ENCODE measurements at places on chromosomes 7 and 10. TPM values are rescaled to one million over a fixed set of nuclear protein-coding genes. Genes with fewer than 3 reads are reported as not detected.

DNA sequence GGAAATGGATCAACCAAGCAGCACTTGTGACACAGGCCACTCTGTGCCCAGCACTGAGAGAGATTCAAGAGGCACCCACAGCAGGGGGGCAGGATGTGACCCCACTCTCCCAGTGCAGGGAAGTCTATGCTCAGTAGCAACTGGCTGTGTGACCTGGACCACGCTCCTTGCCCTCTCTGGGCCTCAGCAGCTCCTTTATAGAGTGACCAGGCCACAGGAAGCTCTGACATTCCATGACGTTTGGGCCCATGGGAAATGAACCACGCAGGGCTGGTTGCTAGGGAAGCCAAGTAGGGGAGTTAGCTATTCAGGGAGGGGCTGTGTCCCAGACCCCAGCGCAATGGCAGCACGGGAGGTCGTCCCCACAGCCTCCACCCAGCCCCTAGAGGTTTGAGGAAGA is 232.6 kb downstream of the USP6NL start:
- no peak for DNase-seq

Gene JCAD
- total RNA-seq: 0.26 TPM

DNA sequence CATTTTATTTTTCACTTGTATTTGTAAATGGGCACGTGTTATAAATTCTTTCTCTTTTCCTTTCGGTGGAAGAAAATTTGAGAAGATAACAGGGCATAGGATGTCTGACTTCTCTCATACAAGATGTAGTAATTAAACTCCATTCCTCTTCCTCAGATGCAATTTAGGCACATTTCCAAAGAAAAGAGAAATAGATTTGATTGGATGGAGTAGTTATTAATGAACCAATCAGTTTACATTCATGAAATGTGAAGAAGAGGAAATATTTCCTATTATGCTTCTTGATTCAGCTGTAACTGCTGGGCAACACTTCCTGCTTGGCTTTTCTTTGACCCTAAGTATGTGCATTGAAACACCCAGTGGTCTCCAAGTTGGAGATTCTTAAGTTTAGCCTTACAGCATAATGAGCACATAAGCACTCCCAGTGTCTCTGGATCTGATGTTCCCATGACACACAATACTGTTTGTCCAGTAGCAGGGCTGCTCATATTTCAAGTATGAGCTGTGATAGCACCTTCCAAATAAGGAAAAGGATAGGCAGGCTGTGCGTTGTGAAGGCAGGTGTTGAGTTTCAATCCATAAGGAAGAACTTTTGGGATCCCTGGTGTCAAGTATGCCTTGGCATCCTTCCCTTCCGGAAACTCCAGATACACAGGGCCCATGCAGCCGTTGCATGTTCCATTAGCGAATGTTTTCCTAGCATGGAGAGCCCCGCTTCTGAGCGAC is 33.4 kb upstream of the COBL start:
- DNase-seq: peak; percentile 95

Gene NEBL
- 30.6 TPM for total RNA-seq

Gene TRPV5
- total RNA-seq: not detected

GRCh38 chr7:72710983-72711382 is 117.0 kb downstream of the TYW1B start:
- DNase-seq: no peak

DNA sequence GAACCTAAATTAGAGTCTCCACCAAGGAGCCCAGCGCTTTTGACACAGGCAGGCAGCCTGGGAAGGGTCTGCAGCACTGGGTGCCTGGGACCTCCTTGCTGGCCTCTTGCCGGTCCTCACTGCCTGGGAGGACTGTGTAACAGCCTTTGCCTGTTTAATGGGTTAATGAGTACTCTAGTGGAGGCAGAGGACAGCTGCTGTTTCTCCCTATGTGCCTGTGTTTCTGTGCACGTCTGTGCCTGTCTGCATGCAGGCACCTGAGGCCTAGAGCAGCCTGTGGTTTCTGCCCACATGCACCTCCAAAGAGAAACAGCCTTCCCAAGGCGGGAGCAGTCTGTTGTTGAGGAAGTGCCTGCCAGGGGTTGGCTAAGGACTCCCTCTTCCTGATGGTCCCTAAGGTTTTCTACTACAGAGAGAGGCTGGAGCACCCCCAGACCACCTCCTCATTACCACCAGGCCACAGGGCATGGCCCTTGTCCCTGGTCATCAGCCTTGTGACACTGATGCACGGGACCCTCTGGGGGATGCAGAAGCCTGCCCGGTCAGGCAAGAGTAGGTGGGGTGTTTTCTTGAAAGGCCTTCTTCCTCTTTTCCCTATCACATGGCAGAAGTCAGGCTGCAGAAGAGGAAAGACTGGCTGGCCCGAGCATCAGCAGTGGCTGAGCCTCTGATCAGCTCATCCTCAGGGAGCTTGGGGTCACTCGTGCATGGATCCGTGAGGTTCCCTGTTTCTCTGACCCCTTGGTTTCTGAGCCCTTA is 14.2 kb downstream of the SLC29A3 start:
- DNase-seq: peak; percentile 59

DNA sequence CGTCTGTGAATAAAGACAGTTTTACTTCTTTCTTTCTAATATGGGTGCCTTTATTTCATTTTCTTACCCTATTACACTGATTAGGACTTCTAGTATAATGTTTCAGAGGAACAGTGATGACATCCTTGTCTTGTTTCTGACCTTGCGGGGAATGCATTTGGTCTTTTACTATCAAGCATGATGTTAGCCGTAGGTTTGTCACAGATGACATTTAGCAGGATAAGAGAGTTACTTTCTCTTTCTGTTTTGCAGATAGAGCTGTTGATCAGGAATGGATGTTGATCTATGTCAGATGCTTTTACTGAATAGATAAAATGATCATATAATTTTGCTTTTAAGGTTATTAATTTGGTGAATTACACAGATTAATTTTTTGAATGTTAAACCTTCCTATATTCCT is 6.6 kb upstream of the IGFBP3 start:
- no peak for DNase-seq

GRCh38 chr10:62354916-62355315 is 19.3 kb upstream of the ZNF365 start:
- no peak for DNase-seq

- DNase-seq: no peak
Observed at GRCh38 chr7:65342723-65343629, 30.7 kb upstream of the ZNF92 start.

Gene CALML3
- total RNA-seq: 0.25 TPM

- peak; percentile 13 for DNase-seq
Observed at GRCh38 chr10:588246-589165, 101.0 kb downstream of the DIP2C start.

DNA sequence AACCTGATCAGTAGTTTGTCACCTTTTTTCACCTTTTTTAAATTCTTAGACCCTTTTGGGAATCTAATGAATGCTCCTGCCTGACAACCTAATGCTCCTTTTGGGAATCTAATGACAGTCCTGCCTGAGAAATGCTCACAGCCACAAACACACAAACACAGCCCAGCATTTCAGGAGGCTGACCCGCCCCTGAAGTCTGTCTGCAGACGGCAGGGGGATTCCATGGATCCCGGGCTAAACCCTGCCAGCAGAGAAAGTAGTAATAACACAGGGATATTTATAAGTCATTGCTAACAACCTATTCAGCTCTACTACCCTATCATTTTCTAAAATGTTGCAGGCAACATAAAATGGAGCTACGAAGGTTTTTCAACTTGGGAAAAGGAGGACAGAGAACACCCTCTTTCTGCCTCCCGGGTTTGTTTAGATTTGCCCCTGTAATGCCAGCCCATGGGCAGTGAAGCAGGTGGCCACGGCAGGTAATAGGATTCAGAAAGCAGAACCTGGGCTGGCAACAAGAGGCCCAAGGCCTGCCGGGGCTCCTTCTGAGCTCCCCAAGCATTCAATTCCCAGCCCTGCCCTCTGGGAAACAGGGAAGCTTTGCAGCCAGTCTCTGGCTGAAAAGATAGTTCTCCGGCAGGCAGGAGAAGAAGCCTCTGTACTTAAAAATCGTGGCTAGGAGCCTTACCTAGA is 65.2 kb downstream of the CREB3L2 start:
- DNase-seq: no peak

- DNase-seq: no peak
Observed at GRCh38 chr10:119515511-119516045, 26.9 kb downstream of the RGS10 start.

- DNase-seq: no peak
Observed at GRCh38 chr10:9274206-9274755, 1219.8 kb downstream of the GATA3 start.

DNA sequence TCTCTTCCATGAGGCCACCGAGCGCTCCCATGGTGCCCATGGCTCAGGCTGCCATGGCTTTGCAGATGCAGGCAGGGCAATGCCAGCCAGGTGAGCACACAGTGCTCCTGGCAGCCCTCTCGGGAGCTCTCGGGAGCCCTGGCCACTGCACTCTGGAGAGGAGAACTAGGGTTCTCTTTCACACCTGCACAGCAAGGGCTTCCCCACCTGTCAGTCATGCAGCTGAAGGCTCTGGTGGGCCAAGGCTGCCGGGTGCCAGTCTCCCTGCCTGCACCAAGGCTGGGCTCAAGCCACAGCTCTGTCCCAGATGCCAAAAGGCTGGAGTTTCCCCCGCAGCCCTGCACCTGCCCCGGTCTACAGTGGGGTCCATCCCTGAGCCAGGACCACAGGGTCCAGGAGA is 32.6 kb downstream of the NUDT1 start:
- no peak for DNase-seq

DNA sequence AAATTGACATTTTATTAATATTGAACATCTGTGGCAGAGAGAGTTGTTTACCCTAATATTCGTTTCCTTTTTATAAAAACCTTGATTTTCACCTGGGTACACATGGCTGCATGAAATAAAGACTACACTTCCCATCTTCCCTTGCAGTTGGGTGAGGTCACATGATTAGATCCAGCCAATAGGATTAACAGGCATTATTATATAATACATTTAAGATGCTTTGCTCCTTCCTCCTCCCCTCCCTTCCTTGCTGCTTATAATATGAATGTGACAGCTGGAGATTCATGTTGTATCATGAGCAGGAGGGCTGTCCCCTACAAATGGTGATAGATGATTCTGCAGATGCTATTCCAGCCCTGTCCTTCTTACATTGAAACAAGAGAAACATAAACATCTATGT is 146.6 kb downstream of the SH2D4B start:
- DNase-seq: peak; percentile 38

DNA sequence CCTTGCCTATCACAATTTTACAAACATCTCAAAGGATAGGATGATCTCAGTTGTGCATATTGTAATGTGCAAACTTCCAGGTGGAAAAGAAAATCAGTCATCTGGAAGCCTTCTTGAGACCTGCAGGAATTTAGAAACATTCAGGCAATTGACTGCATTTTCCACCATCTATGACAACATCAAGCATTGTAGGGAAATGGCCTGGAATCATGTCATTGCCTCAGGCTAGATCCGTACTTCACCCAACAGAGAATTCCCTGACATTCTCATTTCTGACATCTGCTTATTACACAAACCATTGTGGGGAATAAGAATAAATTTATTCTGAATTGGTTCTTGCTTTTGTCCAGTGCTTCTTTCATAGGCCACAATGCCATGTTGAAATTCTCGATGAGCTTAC is 124.9 kb upstream of the NPVF start:
- peak; percentile 13 for DNase-seq

DNA sequence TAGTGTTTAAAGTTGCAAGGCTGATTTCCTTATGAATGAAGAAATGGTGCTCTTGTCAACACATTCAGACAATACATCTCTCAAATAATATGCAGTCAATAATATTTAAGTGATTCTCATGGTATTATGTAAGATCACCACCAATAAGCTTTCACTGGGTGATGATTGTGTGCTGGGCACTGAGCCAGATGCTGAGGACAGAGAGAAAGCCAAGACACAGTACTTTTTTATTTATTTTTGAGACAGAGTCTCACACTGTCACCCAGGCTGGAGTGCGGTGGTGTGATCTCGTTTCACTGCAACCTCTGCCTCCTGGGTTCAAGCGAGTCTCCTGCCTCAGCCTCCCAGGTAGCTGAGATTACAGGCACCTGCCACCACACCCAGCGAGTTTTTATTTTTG is 130.6 kb upstream of the LSM8 start:
- peak; percentile 56 for DNase-seq

Gene TUBAL3
- 0.22 TPM for total RNA-seq

Gene LLCFC1
- total RNA-seq: not detected

GRCh38 chr10:60524541-60524940 is 134.9 kb upstream of the ANK3 start:
- no peak for DNase-seq

Gene SHH
- total RNA-seq: not detected

- DNase-seq: no peak
Observed at GRCh38 chr10:12700557-12700874, 301.0 kb downstream of the CCDC3 start.

DNA sequence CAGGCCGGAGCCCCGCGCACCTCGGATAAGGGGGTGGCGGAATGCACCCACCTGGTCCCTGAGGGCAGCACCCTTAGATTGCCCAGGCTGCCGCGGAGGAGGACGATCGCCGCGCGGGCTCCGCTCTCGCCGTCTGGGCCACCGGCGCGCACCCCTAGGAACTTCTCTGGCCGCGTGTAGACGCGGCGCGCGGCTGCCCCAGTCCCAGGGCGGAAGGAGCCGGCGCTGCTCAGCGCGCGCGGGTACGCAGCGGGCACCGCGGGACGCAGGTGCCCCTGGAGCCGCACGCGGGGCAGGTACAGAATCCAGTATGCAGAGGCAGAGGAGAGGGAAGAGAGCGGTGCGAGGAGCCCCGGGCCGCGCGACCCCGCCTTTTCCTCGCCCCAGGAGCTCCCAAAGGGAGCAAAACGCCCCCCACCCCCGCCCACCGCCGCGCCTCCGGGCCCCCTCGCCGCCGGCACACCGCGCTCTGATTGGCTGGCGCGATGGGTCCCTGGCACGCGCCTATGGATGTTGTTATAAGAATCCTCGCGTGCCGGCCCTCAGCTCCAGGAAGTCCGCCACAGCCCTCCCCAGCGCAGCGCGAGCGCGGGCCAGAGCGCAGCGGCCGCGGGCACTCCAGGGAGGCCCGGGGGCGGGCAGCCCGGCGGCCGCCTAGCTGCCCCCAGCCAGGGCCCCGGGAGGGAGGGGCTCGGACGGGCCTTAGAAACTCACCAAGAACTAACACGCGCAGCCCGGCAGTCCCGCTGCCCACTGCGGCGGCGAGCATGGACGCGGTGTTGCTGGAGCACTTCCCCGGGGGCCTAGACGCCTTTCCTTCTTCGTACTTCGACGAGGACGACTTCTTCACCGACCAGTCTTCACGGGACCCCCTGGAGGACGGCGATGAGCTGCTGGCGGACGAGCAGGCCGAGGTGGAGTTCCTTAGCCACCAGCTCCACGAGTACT is at the start of gene PTF1A:
Gene PTF1A (plus strand): TSS at position 549 of the 948 bp plus-strand sequence. CDS start 219 bp downstream, at position 768.
- DNase-seq: no peak

Gene OR2A42
- total RNA-seq: not detected

GRCh38 chr7:26166684-26167266 is 14.8 kb downstream of the NFE2L3 start:
- no peak for DNase-seq

DNA sequence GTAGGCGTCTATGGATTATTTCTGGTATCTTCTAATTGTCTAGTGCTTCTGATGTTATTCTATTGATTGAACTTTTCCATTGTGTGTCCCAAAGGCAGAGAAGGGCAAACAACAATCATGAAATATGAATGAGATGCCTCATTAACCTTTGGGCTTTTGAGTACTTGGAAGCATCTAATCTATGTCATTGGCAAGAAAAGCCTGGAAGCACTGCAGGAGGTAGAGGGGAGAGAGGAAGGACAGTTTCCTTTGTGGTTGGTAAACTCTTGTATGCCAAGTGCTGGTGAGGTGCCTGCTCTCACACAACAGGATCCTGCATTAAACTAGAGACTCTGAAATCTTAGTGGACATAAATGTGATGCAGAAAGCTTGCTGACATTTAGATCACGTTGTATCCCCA is 155.2 kb upstream of the TPK1 start:
- DNase-seq: no peak

All from MCF 10A (cell line).